ENCODE measurements at places on chromosomes 11 and 22.
A peak's percentile ranks its signal among the peaks of the same experiment; 100 is the strongest.

DNA sequence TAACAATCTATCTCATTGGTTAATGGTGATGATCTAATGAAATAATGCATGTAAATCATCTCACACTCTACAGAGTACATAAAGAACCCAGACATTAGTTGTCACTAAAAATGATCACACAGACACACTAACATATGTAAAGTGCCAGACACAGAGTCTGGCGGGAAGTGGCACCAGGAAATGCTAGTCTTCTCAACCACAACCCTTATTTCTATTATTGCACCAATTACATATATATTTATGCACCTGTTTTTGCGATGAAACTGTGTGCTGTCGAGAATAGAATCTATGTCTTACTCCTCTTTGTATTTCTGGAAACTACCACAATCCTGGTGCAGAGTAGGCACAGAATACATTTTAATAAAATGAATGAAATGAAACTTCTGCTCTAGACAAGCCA, 25.9 kb upstream of the POU2AF3 start:
- no peak for DNase-seq

DNA sequence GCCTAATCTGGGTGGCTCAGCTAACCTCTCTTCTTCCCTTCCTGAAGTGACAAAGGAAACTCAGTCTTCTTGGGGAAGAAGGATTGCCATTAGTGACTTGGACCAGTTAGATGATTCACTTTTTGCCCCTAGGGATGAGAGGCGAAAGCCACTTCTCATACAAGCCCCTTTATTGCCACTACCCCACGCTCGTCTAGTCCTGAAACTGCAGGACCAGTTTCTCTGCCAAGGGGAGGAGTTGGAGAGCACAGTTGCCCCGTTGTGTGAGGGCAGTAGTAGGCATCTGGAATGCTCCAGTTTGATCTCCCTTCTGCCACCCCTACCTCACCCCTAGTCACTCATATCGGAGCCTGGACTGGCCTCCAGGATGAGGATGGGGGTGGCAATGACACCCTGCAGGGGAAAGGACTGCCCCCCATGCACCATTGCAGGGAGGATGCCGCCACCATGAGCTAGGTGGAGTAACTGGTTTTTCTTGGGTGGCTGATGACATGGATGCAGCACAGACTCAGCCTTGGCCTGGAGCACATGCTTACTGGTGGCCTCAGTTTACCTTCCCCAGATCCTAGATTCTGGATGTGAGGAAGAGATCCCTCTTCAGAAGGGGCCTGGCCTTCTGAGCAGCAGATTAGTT, 14.2 kb upstream of the UVRAG start:
- no peak for DNase-seq

GRCh38 chr22:36331912-36332622, 55.7 kb downstream of the MYH9 start:
- peak; percentile 67 for DNase-seq

DNA sequence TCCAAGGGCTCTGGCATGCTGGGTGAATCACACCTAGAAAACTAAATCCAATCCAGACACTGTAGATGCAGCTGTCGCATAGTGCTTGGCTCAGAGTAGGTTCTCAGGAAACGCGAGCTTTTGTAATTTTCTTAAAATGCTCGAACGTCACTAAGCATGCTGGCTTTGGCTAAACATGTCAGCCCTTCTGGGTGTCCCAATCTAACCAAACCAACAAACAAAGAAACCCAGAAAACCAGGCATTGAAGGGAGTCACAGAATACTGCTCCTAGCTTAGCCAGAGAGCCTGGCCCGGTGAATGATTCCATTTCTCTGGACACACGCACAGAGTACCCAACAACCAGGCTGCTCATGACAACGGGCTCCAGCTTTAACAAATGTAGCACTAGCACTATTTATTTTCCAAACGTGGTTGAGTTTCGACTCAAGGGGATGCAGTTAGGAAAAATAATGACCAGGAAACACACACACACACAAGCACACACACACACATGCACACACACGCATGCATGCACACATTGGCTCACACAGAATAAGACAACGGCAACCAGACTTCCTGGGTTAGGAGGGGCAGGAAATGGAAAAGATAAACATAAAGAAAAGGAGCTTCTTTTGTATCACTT, 492.6 kb downstream of the MIAT start:
- DNase-seq = peak; percentile 51

DNA sequence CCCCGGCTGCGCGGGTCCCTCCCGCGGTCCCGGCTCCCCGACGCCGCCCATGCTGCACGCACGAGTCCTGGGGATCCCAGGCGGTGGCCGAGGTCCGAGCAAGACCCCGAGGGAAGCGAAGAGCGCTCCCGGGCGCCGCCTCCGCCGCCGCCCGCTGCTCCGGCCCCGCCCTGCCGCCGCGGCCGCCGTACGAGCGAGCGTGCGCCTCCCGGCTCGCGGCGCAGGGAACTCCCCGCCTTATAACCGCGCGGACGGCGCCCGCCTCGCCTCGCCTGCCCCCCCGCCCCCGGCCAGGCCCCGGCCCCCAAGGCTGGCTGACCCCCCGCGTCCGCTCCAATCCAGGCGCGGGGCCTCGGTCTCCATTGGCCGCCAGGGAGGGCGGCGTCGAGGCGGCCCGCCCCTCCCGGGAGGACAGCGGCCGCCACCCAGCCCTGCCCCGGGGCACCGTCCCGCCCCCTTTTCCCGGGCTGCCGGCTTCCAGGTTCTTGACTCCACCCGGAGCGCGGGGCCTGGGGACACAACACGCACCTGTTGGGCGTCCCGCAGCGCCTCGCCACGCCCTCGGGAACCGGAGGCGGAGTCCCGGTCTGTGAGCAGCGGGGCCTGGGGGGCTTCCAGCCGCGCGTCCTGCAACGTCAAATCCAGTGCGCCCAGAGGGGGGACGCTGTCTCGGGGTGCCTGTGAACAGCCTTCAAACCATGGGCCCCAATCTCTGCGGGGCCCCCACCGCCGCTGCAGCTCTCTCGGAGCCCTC, at the start of gene FADS3:
FADS3 (minus strand) TSS at position 215 of the 754 bp plus-strand sequence; CDS start at position 51, 164 bp downstream.
- DNase-seq = peak; percentile 57

DNA sequence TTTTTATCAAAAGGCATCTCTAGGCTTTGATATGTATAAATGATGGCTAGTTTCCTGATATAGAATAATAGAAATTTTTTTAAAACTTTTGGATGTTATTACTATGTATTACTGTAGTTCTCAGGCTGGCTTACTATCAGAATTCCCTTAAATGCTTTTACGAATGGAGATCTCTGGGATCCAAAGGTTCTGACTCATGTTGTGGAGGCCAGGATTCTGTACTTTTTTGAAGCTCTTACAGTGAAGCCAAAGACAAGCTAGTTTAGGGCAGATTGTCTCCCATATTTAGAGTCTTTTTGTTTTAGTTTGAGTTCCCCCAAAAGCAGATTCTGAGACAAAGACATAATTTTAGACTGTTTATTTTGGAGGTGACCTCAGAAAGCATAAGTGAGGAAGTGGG, 265.9 kb upstream of the SESN3 start:
- no peak for DNase-seq

GRCh38 chr11:60429272-60429671, at the start of gene MS4A5:
TSS of gene MS4A5 (plus strand) at chr11:60429572. CDS start at chr11:60429675, 103 bp downstream.
- DNase-seq = no peak

- no peak for DNase-seq
These were observed 68.1 kb upstream of the BID start for GRCh38 chr22:17842386-17842785.
